Stimulated activated CD8-positive, alpha-beta memory T cell treated with anti-CD3 and anti-CD28 coated beads, Interleukin-7, amount 100 ng/mL, for 1 hour (primary cell): ENCODE measurements at places on chromosomes 16 and 17.

DNA sequence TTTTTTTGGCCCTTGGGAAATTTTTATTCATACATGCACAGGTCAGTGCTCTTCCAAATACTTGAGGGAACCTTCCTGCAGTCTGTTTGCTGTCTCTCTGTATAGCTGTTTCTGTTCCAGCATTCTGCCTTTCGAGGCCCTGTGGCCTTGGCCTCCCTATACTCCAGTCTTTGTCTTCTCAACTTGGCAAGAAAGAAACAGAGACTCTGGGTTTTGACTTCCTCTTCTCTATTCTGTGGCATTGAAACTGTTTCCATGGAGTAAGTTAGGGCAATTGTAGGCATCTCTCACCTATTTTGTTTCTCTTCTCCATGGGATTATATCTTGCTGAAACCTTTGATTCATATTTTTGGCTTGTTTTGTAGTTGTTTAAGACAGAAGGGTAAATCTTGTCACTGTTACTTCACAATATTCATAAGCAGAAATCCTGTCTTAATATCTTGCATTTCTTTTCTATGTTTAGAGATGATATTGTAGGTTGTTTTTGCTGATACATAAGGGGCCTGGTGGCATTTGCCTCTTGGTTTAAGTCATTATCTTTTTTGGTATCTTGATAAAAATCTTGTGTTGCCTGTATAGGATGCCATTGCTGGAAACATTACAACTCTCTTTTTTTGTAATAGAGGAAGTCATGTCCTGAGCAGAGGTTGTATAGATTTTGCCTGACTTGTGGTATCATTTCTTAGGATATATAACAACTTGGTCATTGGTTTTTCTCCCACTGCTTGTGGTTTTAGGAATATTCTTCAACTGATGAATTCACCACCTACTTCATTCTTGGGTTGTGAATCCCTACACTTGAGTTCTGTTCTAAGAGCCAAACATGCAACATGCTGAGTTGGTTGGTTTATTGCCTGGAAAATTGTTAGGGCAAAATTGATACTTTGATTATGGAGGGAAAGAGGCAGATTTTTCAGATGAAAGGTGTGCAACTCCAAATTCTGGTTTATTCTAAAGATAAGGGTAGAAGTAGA is 168.6 kb downstream of the FTO start:
- no peak for DNase-seq

DNA sequence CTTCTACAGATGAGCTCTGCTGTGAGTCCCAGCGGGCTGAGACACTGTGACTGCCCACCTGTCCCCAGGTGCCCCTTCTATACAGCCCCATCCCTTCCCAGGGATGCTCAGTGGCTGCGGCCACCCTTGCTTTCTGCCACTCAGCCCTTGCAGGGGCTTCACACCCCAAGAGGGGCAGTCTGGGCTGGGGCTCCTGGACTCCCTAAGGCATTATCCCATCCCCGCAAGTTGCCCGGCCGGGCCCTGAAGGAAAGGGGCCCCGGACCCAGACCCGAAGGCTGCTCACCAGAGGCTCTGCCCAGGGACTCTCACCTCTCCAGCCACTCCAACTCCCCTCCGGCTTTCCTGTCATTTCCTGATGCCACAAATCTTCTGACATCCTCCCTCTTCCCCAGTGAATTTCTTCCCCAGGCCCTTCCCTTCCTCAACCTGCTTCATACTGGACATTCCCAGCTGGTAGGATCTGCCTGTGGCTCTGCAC is 88.5 kb upstream of the TOB1 start:
- no peak for DNase-seq

GRCh38 chr16:11361701-11362451 is 16.6 kb downstream of the RMI2 start:
- DNase-seq, result no peak

DNA sequence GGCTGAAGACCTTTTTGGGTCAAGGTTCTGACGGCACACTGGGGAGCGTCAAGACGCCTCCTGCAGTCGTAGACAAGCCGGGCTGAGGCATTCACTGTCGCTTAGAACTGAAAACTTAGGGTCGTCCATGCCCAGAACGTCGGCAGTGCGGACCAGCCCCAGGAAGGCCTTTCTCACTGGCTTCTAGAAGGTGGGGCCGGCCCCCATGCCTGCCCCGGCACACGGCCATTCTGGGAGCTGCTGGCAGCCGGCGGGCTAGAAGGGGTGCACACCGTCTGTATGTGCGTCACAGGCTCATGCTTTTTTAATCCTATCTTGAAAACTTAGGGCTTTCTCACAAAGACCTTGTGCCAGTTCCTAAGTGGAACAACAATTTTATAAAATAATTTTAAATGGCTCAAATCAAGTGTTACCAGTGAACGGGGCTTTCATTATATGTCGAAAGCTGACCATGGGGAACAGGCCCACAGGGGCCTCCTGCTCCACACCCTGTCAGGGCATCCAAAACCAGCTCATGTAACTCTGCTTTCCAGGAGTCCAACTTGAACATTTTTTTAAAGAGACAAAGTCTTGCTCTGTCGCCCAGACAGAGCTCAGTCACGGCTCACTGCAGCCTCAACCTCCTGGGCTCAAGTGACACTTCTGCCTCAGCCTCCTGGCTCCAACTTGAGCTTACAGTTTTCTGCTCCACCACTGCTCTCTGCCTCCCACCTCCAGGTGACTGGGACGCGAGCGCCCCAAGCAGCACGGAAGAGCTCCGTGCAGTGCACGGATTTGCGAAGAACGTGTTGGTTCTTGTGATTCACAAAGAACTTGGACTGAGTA is 111.2 kb downstream of the ANKRD11 start:
- DNase-seq, result no peak

DNA sequence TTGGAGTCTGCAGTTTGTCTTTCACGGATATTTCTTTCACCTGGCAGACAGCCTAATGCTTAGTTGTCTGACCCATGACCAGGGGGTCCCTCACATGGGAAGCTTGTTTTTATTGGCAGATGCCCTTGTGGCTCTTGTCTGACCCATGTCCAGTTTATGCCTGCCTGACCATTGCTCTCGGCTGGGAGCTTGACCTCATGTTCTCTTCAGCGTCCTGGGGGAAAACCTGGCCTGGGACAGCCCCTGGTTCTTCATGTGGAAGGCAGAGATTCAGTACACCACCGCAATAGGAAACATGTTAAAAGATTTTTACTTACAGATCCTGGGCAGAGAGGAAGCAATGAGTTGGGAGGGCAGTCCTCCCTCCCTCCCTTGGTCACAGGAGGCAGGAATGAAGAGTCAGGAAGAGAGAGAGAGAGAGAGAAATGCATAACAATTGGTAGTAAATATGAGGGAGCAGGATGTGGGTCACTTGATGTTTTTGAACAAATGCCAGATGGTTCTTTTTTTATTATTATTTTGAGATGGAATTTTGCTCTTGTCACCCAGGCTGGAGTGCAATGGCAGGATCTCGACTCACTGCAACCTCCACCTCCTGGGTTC is 302.7 kb upstream of the MYOCD start:
- DNase-seq, result no peak

- DNase-seq, result no peak
Measured at GRCh38 chr17:67980456-67980855, 15.8 kb downstream of the C17orf58 start.
